ENCODE measurements at places on chromosomes 11 and 22. TPM values are rescaled to one million over a fixed set of nuclear protein-coding genes. Genes with fewer than 3 reads are reported as not detected.

The ACR gene
- not detected for total RNA-seq

The SLC5A1 gene
- total RNA-seq = not detected

The NAP1L4 gene
- 125 TPM for total RNA-seq

The OR51I1 gene
- not detected for total RNA-seq

The ASCL2 gene
- 0.09 TPM for total RNA-seq

The EHF gene
- total RNA-seq = 0.69 TPM

The P4HA3 gene
- total RNA-seq = 45.2 TPM

The PIH1D2 gene
- total RNA-seq = 0.77 TPM

The WT1 gene
- 5.9 TPM for total RNA-seq

The PLEKHB1 gene
- 0.46 TPM for total RNA-seq

The ISX gene
- total RNA-seq = not detected

The KCNJ1 gene
- not detected for total RNA-seq

The ATP5MG gene
- 186 TPM for total RNA-seq

The KLHL22 gene
- 7.6 TPM for total RNA-seq

The C11orf97 gene
- total RNA-seq = not detected

All from A549 treated with CORT108297 at 1 μM for 4 hours (cell line).